ENCODE measurements at places on chromosomes 11 and 22.

- no peak for DNase-seq
Measured at GRCh38 chr11:209275-210121, 2.0 kb downstream of the RIC8A start.

GRCh38 chr22:30232716-30233218 is 13.8 kb downstream of the LIF start:
- DNase-seq: no peak

- DNase-seq: no peak
Measured at GRCh38 chr11:45501392-45502225, 163.8 kb downstream of the CHST1 start.

GRCh38 chr11:7576726-7577290 is 63.0 kb downstream of the PPFIBP2 start:
- no peak for DNase-seq

DNA sequence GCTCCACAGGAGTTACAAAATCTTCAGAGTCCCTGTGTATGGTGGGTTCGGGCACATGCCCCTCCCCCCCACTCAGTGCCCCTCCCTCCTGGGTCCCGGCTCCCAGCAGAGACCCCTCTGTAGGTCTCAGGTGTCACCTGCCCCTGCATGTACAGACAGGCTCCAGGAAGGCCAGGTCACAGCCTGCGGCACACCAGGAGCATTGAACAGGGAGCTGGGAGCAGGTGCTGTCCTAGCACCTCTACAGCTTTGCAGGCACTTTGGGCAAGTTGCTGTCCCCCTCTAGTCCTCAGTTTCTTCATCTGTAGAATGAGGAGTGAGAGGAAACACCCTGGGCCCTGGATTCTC is 80.1 kb upstream of the RTL6 start:
- DNase-seq: no peak
